GM23248 (cell line): ENCODE measurements at places on chromosomes 11 and 22. TPM values are rescaled to one million over a fixed set of nuclear protein-coding genes. Genes with fewer than 3 reads are reported as not detected.
A peak's percentile ranks its signal among the peaks of the same experiment; 100 is the strongest.

- peak; percentile 87 for DNase-seq
Observed at GRCh38 chr22:38317122-38317994, at the start of gene CSNK1E. Gene CSNK1E, minus strand, starts transcription at chr22:38317433. Its CDS starts 3,276 bp downstream, at chr22:38314157.

DNA sequence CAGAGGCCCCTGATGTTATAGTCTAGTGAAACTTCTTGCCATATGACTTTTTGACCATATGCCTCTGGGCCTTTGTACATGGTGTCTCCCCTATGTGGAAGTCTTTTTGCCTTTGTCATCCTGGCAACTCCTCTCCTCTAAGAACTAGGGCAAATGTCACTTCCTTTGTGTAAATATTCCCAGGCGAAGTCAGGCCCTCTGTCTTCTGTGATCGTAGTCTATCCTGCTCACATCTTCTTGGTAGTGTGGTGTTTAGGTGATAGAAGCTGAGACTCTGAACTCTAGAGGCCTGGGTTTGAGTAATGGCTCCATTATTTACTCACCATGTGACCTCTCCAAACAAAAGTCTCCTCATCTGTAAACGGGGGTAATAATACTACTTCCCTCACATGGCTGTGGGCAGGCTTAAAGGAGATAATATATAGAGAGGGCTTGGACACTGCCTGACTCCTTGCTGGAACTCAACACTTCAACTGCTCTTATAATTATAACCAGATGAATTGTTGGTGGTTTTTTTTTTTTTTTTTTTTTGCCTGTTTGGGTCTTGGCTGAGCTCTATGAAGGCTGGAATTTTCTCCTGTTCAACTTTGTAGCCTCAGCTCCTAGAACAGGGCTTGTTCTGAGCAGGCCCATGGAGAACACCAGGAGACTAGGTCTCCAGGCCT is 43.8 kb downstream of the INSC start:
- peak; percentile 86 for DNase-seq

- DNase-seq, result peak; percentile 63
Observed at GRCh38 chr11:108559340-108559739, 34.2 kb downstream of the EXPH5 start.

- no peak for DNase-seq
Observed at GRCh38 chr22:33129621-33130020, 71.4 kb upstream of the SYN3 start.

DNA sequence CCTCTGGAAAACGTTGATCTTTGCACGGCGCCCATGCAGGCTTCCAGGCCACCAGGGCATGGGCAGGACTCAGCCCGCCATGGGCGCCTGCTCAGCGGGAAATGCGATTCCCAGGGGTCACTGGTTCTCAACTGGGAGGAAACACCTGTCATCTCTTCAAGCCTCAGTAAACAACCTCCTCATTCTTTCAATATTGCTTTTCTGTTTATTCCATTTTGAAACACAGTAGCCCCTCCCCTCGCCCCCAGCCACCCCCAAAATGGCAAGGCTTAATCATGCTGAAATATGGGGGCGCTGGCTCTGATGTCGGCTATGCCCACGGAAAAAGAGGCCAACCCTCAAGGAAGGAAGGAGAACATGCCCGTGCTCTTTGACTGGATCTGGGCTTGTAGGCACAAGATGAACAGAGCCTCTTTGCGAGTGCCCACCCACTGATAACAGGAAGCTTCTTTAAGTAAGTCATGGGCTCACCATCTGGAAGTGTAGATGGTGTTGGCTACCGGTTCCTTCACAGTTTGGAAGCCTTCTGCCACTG is 594 bp upstream of the POU2AF1 start:
- no peak for DNase-seq

Gene MRGPRX4
- total RNA-seq, result not detected in 2 replicates

GRCh38 chr22:45376703-45377102 is 36.7 kb downstream of the SMC1B start:
- no peak for DNase-seq

- peak; percentile 83 for DNase-seq
Observed at GRCh38 chr11:58905721-58906547, 33.4 kb upstream of the GLYATL1 start.
